ENCODE measurements at places on chromosomes 5 and 9.
A peak's percentile ranks its signal among the peaks of the same experiment; 100 is the strongest.

DNA sequence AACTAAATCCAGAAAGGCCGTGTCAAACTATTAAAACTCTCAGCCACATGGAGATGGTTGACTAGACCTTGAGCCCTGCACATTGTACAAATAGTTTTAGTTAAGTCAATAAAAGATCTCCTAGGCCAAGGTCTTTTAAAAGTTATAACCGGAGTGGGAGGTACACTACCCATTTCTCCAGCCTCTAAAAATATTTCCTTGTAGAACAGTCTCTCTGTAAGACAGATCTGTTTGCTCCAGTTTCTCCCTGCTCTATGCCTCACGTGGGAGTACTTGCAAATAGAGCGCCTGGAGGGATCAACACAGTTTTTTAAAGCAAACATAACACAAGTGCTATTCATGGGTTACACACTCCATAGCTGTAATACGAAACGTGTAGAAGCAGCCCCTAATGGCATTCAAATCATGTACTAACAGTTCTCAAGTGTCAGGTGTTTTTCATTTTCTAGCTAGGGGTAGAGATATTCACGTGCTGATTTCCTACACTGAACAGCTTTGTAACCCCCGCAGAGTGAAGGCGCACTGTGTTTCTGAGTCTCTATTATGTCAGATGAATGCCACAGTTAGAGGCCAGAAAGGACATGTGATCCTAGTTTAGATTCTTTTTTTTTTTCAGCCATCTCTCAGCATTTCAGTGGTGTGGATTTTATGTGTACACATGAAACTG lies 703.4 kb upstream of the GRAMD2B start:
- peak; percentile 43 for DNase-seq

- DNase-seq, result no peak
These were observed 153.3 kb downstream of the CDH10 start for GRCh38 chr5:24491490-24491889.

DNA sequence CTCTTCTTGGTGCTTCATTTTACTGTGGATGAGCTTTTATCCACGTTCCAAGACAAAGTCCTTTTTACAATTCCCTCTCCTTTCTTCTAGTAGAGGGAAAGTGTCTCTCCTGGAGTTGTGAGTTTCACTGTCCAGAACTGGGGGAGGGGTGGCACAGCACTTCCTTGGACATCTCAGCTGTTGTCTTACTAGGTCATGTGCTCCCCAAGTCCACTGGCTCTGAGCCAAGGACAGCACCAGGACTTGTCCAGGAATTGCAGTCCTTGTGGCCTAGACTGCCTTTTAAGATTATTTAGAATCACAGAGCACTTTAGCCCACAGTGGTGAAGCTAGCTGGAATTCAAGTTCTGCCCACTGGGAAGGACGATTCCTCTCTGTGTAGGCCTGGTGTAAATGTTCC lies 700.2 kb upstream of the PTPRD start:
- DNase-seq, result peak; percentile 15

DNA sequence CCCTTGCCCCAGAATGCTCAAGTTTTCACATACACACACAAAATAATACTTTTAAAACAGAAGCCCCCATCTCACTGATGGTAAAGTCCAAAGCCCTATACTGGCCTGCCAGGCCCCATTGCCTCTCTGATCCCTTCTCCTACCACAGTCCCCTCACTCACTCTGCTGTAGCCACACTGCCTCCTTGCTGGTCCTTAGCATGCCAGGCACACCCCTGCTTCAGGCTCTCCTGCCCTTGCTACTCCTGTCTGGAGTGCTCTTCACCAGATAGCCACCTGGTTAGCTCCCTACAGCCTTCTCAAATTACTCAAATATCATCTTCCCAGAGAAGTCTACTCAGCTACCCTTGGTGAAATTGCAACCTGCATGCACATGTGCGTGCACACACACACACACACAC lies 177.5 kb downstream of the C5orf15 start:
- DNase-seq, result no peak

DNA sequence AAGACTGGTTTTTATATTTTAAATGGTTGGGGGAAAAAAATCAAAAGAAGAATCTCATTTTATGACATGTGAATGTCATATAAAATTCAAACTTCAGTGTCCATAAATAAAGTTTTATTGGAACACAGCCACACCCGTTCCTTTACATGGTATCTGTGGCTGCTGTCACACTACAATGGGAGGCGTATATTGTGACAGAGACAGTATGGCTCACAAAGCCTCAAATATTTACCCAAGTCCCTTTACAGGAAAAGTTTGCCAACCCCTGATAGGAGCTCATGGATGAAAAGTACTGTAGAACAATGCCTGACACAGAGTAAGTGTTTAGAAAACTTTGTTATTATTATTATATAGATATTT lies 5.2 kb upstream of the DUSP1 start:
- no peak for DNase-seq

GRCh38 chr5:97418462-97418861 lies 235.4 kb upstream of the RIOK2 start:
- DNase-seq, result no peak

DNA sequence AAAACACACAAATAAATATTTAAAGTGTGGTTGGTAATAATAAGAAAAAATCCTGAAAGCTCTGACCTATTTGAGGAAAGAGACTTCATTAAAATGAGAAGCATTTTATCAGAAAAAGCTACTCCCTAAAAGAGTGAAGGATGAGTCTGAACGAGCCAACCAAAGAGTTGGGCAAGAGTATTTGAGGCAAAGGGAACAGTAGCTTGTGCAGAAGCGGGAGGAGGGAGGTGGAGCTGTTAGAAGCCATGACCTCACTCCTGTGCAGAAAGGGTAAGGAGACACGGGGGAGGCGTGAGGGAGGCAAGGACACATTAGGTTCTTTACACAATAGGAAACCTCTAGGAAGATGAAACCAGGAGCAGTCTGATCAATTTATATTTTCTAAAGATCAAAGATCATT lies 29.4 kb downstream of the SH3RF2 start:
- no peak for DNase-seq

- DNase-seq, result no peak
These were observed 2.2 kb upstream of the ZNF366 start for GRCh38 chr5:72509401-72509800.

DNA sequence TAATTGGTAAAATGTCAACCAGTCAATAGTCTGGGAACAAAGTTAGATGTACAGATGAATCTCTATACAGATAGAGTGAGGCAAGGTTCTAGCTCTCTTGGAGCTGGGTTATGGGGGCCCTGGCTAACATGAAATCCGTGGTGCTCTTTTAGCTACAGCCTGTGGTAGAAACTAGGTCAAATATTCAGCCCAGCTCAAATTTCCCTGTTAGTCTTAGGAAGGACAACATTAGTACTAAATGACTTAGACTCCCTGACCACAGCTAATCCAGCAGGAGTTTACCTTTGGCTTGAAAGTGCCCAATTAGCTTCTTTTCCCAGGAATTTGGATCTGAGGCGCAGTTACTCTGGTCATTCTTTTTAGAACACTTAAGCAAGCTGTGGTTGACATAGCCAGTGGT lies 170.5 kb downstream of the DMRTA1 start:
- no peak for DNase-seq

- peak; percentile 60 for DNase-seq
These were observed 200.5 kb downstream of the EBF1 start for GRCh38 chr5:158899211-158899610.

DNA sequence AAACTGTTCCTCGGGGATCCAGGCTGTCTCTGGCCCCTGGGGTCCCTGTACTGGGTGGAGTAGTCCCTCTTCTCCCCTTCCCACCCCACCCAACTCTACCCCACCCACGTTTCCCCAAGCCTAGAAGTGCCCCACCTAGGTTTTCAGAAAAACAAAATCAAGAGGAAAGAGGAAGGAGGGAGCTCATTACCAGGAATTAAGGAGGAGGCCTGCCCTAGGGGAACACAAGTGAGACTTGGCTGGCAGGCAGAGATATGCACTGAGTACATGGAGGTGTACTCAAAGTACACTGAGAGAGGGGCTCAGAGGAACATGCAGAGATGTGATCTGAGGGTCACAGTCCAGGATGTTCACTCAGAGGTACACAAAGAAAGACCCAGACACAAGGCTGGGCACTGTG lies 10.2 kb downstream of the AQP3 start:
- no peak for DNase-seq

- DNase-seq, result no peak
These were observed 194.5 kb upstream of the OTULINL start for GRCh38 chr5:14386884-14387624.

GRCh38 chr5:149628221-149628620 lies 46.9 kb downstream of the ARHGEF37 start:
- DNase-seq, result no peak

DNA sequence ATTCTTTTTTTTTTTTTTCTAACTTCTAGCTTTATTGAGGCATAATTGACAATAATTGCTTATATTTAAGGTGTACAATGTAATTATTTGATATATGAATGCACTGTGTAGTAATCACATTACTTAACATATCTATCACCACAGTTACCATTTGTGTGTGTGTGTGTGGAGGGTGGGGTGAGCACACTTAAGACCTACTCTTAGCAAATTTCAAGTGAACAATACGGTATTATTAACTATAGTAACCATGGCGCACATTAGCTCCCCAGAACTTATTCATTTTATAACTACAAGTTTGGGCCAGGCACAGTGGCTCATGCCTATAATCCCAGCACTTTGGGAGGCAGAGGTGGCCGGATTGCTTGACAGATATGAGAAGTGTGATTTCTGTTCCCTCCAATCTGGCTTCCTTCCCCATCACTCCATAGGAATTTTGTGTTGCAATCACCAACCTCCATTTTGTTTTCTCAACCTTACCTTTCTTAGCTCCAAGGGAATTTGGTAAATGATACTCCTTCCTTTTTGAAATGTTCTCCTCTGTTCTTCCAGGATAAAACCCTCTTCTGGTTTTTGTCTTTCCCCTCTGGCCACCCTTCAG lies 14.9 kb downstream of the TXN start:
- DNase-seq, result no peak
